ENCODE measurements at places on chromosomes 1 and 21. TPM values are rescaled to one million over a fixed set of nuclear protein-coding genes. Genes with fewer than 3 reads are reported as not detected.

The KRTAP19-1 gene
- total RNA-seq = not detected

The CD101 gene
- under 0.01 TPM for total RNA-seq

The GJA5 gene
- 0.44 TPM for total RNA-seq

The TRNP1 gene
- 62.3 TPM for total RNA-seq

The FAM177B gene
- total RNA-seq = not detected
